ENCODE measurements at places on chromosomes 11 and 22. TPM values are rescaled to one million over a fixed set of nuclear protein-coding genes. Genes with fewer than 3 reads are reported as not detected.
A peak's percentile ranks its signal among the peaks of the same experiment; 100 is the strongest.

DNA sequence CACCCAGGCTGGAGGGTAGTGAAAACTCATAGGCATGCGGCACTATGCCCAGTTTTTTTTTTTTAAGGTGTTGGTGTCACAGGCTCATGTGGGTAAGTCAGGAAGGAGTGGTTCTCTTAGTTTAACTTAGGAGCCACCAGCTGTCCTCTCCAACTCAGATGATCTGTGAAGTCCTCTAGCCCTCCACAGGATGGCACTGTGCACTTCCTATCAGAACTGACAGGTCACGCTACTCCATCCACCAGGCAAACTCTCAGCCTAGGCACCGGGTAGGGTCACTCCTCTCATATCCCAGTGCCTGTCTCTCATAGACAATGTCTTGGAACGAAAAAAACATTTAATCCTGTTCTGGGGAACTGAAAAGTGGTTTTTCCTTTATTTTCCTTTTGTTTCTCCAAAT is 16.5 kb downstream of the NAP1L4 start:
- DNase-seq, result peak; percentile 20

DNA sequence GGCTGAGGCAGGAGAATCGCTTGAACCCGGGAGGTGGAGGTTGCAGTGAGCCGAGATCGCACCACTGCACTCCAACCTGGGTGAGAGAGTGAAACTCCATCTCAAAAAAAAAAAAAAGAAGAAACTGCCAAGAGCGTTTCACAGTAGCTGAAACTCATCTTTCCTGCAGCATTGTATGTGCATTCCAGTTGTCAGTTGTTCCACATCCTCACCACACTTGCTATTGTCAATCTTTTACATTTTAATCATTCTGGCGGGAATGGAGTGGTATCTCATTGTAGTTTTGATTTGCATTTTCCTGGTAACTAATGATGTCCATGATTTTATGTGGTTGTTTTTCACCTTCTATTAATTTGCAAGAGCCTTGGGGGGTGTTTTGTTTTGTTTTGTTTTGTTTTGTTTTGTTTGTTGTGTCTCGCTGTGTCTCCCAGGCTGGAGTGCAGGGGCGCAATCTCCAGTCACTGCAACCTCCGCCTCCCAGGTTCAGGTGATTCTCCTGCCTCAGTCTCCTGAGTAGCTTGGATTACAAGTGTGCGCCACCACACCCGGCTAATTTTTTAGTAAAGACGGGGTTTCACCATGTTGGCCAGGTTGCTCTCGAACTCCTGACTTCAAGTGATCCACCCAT is 8.1 kb upstream of the GNB1L start:
- no peak for DNase-seq

DNA sequence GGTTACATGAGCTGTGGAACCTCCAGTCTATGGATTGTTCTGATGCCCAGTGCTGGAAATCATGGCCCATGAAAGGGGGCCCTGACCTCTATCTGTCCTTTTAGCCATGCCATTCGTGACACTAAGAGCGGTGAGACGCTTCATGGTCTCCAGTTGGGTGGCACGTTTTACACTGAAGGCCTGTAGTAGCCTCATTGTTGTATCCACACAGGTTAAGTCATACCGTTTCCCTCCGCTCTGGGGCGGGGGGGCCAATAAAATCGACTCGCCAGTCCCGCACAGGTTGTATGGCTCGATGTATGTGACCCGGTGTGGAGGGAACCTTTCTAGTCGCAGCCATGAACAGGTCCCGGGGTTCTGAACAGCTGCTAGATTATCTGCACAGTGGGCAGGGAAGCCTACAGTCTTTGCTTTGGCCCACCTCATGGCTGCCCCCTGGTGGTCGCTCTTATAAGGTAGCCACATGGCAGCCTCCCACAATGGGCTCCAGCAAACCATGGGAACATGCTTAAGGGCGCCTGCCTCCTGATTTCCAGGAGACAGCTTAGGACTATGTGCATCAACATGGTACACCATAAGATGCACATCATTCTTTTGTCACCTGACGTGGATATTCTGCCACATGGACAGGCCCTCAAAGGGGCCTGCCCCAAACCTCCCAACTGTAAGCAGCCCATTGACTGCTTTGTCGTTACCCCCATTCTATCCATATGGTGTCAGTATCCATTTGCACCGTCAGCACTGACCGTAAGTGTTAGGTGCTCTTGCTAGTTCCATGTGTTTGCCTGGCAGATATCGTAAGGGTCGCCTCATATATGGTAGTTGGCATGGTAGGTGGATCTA is 19.7 kb upstream of the APOL3 start:
- DNase-seq, result peak; percentile 87

- DNase-seq, result no peak
Measured at GRCh38 chr11:27938011-27938410, 169.9 kb downstream of the KIF18A start.

- no peak for DNase-seq
Measured at GRCh38 chr11:57392066-57392762, 1.8 kb upstream of the PRG2 start.

Gene ABCC8
- 8.6 TPM for polyA plus RNA-seq

DNA sequence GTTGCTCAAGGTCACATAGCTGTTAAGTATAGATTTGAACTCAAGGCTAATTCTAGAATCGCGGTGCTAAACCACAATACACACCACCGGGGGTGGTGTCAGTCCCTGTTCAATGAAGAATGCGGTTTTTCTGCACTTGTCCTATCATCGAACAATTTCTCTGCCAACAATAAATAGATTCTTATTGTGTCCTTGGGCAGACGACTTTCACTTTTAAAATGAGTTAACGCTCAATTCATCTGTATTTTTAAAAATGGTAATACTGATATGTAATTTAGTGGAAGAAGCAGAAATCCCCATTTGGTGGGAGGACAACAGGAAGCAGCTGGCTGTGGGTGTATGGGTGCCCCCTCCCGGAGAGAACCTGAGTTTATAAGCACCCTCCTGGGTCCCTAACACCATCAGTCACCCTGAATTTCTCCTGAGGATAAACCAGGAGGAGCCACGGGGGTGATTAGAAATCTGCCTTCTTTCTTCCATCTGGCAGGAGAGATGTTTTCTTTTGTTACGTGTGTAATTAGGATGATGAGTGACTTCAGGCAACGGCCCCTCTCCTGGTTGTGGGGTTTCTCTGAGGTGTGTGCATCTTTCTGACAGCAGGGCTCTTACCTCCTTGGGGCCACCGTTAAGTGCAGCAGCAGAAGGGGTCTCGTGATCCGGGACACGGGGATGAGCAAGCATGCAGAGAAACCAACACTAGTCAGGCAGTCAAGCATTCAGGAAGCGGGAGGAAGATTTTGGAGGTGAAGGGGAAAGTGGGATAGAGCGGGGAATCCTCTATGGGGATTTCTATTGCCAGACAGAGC is 87.7 kb downstream of the GRAMD1B start:
- DNase-seq, result no peak

GRCh38 chr11:26399336-26399735 is 67.4 kb downstream of the ANO3 start:
- DNase-seq, result no peak

GRCh38 chr11:91997226-91997625 is 227.4 kb upstream of the FAT3 start:
- DNase-seq, result no peak

DNA sequence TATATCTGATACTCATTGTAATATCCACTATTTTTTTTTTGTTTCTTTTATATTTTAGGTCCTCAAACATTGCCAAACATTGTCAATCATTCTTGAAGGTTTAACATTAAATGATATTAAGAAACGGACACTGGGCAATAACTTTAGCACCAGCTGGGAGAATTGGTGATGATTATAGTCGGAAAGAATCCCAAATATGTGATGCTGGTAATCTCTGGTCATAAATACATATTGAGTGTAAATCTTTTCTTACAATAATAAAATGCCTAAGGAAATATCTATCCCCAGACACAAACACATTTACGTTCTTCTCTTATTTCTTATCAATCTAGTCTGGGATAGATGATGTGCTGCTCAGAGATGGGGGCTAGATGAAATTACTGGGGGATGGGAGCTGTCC is 25.2 kb downstream of the OR51E2 start:
- DNase-seq, result no peak

GRCh38 chr11:76380159-76380976 is 564 bp downstream of the THAP12 start:
- DNase-seq, result no peak

DNA sequence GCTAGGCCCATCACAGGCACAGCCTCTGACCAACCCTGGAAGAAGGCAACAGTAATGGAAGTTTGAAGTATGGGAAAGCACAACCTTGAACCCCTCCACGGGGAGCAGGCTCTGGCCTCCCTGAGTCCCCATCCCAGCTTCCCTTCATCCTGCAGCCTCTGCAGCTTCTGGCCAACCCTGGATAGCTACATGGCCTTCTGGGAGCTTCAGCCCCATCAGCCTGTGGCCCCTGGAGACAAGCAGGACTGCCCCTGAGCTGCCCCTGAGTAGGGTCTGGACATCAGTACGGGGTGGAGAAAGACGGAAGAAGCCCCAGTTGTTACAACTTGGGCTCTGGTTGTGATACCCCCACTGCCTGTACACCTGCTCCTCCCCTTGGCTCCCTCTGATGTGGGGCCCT is 113.8 kb upstream of the CD82 start:
- no peak for DNase-seq

GRCh38 chr11:130178441-130179339 is 19.1 kb downstream of the ST14 start:
- no peak for DNase-seq

DNA sequence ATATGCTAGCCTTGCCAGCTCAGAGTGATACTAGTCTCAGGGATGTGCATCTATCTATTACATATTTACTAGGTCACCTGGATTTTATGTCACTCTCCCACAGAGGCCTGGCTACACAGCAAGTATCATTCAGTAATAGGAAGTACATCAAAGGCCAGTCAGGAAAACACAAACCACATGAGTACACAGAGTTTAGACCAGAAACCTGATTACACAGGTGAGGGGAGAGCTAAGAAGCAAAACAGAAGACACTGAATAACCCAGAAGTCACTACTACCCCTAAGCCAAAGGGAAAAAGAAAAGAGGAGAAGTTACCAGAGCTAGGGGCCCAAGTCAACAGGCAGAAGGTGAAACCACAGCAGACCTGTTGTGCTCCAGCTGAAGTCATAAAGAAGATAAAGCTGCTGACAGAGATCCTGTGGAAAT is 13.3 kb downstream of the LPXN start:
- DNase-seq, result no peak

Gene OR9G1
- polyA plus RNA-seq, result not detected

GRCh38 chr11:65776196-65776595 is 4.6 kb downstream of the AP5B1 start:
- DNase-seq, result no peak

Gene LRRC55
- 0.04 TPM for polyA plus RNA-seq

GRCh38 chr11:29296680-29297079 is 720.1 kb downstream of the KCNA4 start:
- DNase-seq, result no peak

DNA sequence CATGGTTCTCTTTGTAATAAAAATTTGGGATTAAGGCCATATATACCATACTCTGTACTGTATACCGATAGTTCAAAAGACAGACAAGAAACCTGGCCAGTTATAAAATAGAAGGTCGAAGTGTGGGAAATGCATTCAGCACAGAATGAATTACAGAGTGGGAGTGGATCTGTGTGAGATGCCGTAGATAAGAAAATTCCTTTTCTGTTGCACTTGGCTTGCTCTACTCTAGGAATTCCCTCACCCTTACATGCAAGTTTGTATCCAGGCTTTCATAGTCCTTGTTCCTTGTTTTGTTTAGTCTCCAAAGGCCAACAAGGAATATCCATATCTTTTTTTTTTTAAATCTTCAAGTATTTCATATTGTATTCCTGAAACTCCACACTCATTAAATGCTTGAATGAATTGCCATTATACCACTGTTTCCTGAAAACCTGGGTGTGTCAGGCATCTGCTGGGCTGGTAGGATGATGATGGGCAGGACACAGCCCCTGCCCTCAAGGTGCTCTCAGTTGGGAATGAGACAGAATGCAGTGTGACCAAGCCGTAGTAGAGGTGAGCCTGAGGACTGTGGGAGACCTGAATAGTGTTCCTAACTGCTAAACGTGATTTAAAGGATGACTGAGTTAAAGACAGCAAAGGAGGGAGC is 53.5 kb downstream of the TEAD1 start:
- no peak for DNase-seq

DNA sequence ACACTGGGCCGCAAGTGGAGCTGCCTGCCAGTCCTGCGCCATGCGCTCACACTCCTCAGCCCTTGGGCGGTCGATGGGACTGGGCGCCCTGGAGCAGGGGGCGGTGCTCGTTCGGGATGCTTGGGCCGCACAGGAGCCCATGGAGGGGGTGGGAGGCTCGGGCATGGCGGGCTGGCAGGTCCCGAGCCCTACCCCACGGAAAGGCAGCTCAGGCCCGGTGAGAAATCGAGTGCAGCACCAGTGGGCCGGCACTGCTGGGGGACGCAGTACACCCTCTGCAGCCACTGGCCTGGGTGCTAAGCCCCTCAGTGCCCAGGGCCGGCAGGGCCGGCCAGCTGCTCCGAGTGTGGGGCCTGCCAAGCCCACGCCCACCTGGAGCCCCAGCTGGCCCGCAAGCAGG is 328.7 kb upstream of the LRRC4C start:
- DNase-seq, result peak; percentile 7

Gene SLC22A9
- not detected for polyA plus RNA-seq

GRCh38 chr11:134040386-134041302 is 28.2 kb upstream of the JAM3 start:
- DNase-seq, result no peak

DNA sequence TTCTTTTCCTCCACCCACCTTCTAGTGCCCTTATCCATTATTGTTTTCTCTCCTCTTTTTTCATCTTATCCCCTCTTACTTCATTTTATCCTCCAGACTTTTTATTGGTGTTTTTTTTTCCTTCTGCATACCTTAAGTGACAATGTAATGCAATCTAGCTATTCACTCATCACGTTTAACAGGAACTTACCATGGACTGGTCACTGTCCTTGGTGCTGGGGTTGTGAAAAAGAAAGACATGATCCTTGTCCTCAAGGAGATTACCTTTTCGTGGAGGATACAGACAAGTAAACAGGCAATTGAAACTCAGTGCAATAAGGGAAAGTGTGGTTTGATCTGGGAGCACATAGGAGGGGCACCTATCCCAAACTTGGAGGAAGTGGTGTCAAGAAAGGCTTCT is 20.7 kb downstream of the SYT9 start:
- DNase-seq, result no peak

DNA sequence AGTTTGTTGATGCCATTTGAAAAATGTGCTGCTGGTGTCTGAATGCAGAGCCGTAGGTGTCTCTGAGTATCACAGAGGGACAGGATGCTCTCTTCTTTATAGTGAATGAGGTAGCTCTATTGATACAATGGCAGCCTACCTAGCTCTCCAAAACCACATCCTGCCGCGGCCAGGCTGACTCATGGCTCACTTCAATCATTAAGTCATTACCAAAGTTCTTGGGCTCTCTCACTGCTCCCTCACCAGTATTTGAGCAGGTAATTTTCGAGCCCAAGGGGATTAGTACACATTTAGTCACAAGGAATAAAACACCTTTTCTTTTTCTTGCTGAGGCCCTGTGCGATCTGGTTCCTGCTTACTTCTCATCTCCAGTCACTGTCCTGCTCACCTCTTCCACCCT is 509.0 kb upstream of the LARGE1 start:
- no peak for DNase-seq

Gene SLC22A8
- polyA plus RNA-seq, result not detected

- DNase-seq, result peak; percentile 78
Measured at GRCh38 chr22:25334162-25334490, 114.7 kb downstream of the CRYBB2 start.

Gene OR8D1
- polyA plus RNA-seq, result not detected

Measured in heart right ventricle (tissue), 16 donors.